HCT116 (cell line): ENCODE measurements at places on chromosomes 4 and X.

GRCh38 chr4:33739884-33740632 lies 2504.3 kb downstream of the ARAP2 start:
- no peak for DNase-seq

DNA sequence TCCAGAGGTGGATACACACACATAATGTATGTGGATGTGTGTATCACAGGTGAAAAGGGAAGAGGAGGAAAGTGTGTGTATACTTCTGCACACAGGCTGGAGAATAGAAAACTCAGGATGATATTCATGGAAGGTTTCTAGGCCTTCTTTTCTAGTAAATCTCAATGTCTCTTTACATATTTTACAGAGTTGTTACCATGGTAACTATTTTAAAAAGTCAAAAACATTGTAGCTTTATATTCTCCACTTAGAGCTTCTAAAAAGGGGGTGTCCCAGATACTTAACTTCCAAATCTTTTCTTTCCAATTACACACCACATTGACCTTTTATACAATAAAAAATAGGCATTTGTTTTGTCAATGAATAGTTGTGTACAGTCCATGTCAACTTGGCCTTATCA lies 604.8 kb upstream of the LCORL start:
- DNase-seq, result no peak

GRCh38 chrX:143633461-143634308 lies 2.2 kb downstream of the SLITRK4 start:
- no peak for DNase-seq

- no peak for DNase-seq
Observed at GRCh38 chr4:120508036-120508435, 414.5 kb downstream of the PRDM5 start.
